ENCODE measurements at places on chromosomes 4 and X.

GRCh38 chr4:2608291-2608690, 71.8 kb downstream of the FAM193A start:
- no peak for DNase-seq

- DNase-seq: no peak
These were observed 121.0 kb downstream of the ENPP6 start for GRCh38 chr4:184096561-184097240.

- no peak for DNase-seq
These were observed 40.6 kb downstream of the USP26 start for GRCh38 chrX:133056341-133056740.

DNA sequence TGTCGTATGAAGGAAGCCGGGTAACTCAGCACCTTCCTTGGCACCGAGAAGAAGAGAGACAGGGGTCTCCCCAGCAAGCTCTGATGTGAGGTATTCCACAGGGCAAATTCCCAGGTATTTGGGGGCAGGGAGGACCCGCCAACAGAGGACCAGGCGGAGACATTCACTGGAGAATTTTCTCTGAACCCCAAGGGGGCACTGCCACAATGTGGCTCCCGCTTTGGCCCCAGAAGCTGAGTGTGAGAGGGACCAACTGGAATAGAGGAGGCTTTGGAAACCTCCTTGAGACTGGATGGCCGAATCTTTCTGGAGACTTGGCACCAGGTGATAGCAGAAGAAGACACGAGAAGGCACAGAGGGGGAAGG, 735 bp upstream of the GABRE start:
- DNase-seq: no peak

DNA sequence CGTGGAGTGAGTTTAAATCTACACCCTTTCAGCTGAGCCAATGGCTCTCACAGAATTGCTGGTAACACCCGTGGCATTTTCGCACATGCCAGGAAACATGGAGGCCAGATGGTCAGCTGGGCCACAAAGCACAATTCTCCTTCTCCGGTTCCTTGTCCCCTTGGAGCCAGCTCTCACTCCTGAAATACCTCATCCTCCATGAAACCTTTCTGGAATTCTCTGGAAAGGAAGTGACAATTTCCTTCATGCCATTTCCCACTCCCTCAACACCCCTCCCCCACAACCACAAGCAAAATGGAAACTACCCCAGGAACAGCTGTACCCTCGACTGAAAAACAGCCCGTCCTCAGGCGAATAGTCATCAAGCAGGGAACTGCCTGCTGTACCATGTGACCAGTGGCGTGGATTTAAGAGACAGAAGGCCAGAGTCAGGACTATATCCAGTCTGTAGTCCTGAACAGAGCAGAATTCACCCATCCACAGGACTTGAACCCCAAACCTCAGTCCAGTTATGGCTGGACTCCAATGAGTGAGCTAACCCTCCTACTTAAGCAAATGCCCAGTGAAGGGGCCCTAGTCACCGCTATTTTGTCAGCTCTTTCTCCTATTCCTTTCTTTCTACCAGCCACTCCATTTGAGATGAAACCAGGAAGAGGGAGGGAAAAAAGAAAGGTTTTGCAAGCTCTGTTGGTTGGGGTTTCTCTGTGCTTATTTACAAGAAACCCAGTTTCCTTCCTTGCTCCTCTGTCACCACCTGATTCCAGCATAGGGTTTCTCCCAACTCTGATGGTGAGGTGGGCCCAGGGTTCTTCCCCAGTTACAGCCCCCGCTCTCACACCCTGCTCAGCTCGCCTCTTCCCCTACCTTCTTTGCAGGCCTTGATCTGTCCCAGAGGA, 24.5 kb downstream of the ELF4 start:
- no peak for DNase-seq

Measured in brain pericyte (primary cell).